ENCODE measurements at places on chromosomes 1 and 21.

GRCh38 chr1:172054172-172054571, 212.9 kb downstream of the DNM3 start:
- DNase-seq: no peak

DNA sequence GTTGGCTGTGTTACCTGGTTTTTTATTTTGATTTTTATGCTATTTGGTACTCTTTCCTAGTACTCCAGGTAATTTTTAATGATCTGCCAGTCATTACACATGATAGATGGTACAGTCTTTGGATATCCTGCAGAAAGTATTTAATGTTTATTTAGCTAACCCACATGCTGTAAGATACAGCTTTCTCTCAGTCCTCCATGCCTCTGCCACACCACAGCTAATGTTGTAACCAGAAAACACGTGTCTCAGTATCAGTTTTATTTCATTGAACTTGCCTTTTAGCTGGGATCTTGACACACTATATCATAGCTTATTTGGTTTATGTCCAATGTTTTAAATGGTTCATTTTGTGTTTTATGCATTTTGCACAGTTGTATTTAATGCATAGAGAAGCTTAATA, 1648.4 kb downstream of the KCNT2 start:
- DNase-seq: no peak

- no peak for DNase-seq
Observed at GRCh38 chr1:113805639-113806038, 6.6 kb downstream of the RSBN1 start.

DNA sequence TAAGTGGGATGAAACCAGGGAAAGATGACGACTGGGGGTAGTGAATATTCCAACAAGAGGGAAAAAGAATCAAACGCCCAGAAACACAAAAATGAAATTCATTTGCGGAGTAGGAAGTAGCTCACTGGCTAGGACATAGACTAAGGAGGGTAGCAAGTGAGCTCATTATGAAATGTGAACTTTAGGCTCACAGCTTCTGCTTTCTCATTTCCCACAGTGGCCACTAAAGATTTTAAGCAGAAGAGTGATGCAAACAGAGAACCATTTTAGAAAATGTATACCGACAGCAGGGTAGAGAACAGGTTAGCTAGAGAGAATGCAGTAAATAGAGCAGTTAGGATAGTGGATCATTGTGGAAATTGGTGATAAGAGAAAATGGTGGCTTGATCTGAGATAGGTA, 3.5 kb downstream of the CD48 start:
- no peak for DNase-seq

- DNase-seq: no peak
Observed at GRCh38 chr1:30818568-30819243, 61.1 kb upstream of the LAPTM5 start.
